ENCODE measurements at places on chromosomes 12 and 14.

GRCh38 chr12:10563966-10564365 is 49.4 kb downstream of the MAGOHB start:
- no peak for DNase-seq

- no peak for DNase-seq
Observed at GRCh38 chr12:52903855-52904508, 894 bp downstream of the KRT8 start.

GRCh38 chr14:99757331-99758070 is 35.7 kb upstream of the EML1 start:
- no peak for DNase-seq

DNA sequence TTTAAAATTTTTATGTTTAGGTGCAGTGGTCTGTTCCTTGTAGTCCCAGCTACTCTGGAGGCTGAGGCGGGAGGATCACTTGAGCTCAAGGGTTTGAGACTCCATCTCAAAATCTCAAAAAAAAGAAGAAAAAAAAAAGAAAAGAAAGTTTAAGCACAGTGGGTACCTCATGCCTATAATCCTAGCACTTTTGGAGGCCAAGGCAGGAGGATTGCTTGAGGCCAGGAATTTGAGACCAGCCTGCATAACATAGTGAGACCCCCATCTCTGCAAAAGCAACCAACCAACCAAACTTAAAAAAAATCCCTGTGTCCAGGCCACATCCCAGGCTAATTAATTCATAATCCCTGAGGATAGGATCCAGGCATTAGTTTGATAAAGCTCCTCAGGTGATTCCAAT is 3.4 kb upstream of the SALL2 start:
- DNase-seq = no peak

DNA sequence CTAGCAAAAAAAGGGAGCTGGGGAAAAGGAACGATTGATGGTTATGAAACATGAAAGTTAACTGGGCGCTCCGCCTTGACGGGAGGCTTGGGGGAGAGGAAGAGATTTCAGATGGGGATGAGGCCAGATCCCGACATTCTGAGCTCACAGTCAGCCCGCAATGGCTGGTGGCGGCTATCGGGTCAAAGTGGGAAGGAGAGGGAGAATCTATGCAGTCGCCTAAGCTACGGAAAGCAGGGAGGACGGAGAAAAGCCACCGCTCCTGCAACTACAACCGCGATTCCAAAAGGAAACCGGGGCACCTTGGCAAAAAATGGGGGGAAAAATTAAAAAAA is 502 bp downstream of the MPHOSPH9 start:
- no peak for DNase-seq

- DNase-seq = no peak
Observed at GRCh38 chr12:107134558-107134957, 41.2 kb upstream of the CRY1 start.

DNA sequence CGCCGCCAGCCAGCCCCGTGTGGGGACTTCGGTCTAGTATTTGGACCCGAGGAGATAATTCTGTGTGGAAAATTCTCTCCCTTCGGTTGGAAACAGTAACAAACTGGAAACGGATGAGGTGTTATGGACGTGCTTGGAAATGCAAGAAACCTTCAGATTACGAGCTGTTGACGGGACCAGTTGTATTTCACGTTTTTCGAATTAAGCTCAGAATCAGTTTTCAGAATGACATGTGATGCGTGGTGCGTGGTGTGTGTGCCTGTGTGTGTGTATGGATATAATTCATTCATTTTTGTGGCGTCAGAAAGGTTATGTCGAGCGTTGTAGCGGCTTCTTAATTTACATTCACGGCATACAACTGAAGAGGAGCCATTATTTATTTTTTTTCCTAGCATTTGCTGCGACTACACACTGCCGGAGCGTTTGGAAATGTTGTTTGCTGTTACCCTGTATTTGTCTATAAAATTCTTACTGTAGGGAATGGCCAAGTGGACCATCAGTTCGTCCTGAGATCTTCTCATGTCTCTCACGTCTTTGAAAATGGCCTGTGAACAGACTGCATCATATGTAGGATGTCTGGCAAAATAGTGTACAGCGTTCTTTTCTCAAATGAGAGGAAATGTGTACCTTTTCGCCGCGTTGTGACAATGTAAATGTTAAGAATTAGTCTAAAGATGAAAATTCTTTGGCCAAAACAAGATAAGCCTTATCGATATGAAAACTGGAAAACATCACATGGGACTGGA is 1.3 kb downstream of the TRAF3 start:
- no peak for DNase-seq

- DNase-seq = no peak
Observed at GRCh38 chr12:13328535-13328934, 132.0 kb downstream of the EMP1 start.

DNA sequence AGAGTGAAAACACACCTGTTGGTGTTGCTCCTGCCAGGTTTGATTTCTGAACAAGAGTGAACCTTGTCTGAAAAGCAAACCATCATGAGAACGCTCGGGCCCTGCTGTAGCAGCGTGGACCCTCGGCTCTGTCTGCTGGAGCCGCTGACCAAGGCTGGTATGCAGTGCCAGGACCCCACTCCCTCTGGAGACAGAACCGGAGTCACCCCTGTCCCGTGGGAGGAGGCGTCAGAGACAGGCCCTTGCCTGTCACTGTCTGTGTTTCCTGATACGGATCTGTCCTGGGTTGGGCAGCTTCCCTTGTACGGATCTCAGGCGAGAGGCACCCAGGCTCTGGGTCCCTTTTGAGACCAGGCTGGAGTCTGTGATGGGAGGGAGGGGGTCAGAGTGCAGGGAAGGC is 111.6 kb downstream of the ADGRD1 start:
- no peak for DNase-seq

- DNase-seq = no peak
Observed at GRCh38 chr12:113274848-113275247, 53.6 kb downstream of the TPCN1 start.

GRCh38 chr14:19743256-19743655 is at the start of gene OR4Q3:
OR4Q3 (plus strand) TSS chr14:19743571.
- no peak for DNase-seq

- DNase-seq = no peak
Observed at GRCh38 chr12:570921-571794, 92.1 kb downstream of the NINJ2 start.

DNA sequence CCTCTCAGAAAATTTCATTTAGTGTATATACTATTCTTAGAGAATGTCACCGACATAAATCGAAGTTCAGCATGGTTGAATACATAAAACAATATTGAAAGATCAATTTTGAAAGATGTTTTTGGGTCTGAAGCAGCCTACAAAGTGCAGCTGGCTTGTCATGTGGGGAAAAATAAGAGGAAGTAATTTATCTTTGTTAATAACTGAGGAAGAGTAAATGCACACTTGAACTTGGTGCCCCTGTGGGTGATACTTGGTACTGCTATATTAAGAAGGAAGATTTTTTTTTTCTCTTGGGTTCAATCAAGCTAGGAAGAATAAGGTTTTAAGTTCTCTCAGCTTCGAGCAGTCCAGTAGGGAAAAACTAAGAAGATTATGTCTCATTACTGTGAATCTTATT is 661.3 kb downstream of the RPL10L start:
- no peak for DNase-seq
